ENCODE measurements at places on chromosomes 11 and 22. TPM values are rescaled to one million over a fixed set of nuclear protein-coding genes. Genes with fewer than 3 reads are reported as not detected.

The MYBPC3 gene
- total RNA-seq: 0.86 TPM

The TLCD5 gene
- total RNA-seq: 3.5 TPM

The ACTN3 gene
- total RNA-seq: 0.24 TPM

The UPK3A gene
- not detected for total RNA-seq

The PHOX2A gene
- not detected for total RNA-seq

DNA sequence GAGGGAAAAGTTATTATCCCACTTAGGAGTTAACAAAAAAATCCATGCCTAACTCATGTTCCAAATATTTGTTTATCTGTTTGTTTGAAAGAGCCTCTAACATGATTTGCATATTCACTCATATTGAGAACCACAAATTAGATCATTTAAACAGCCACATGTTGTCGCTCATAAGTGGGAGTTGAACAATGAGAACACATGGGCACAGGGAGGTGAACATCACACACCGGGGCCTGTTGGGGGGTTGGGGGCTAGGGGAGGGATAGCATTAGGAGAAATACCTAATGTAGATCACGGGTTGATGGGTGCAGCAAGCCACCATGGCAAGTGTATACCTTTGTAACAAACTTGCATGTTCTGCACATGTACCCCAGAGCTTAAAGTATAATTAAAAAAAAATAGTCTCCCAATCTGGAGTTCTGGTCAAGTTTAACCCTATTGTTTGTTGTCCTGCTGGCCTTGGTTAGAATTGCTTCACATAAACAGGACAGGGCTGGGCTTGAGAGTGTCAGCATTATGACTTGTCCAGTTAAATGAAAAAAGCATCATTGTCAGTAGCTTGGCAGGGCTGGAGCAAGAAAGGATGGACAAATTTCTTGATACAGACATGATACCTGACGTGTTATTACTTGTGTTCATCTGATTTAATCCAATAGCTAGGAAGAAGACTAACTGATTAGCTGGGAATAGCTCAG lies 57.8 kb upstream of the PSMA1 start:
- no peak for DNase-seq

DNA sequence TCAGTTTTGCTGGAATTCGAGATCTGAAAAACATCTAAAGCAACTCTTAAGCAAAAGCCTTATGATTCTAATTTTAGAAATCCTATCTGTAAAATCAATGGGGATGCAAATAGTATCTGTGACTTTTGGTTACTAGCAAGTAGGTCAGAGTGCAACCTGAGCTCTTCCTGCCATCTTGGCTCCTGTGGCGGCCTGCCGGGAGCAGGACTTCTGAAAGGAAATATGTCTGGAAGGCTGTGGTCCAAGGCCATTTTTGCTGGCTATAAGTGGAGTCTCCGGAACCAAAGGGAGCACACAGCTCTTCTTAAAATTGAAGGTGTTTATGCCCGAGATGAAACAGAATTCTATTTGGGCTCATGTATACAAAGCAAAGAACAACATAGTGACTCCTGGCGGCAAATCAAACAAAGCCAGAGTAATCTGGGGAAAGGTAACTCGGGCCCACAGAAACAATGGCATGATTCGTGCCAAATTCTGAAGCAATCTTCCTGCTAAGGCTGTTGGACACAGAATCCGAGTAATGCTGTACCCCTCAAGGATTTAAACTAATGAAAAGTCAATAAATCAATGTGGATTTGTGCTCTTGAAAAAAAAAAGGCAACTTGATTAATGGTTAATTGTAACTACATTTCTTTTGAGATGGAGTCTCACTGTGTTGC lies 1.7 kb downstream of the SAMM50 start:
- DNase-seq: no peak

GRCh38 chr11:942823-943222 lies 17.2 kb downstream of the AP2A2 start:
- no peak for DNase-seq

DNA sequence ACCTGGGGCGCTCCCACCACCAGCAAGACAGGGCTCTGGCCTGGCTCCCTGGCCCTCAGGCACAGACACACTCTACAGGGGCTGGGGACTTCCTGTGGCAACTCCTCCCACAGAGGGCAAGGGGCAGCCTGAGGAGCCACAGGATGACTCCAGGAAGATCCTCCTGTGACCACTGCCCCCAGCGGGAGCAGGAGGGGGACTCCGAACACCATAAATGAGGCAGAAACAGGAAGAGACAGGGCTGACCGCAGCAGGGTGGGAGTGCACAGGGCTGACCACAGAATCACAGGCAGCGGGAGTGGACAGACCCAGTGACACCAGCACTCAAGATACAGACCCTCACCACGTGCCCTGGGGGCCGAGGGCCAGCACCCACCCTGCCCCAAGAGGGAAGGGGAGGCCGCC lies 10.8 kb downstream of the ARAP1 start:
- peak; percentile 79 for DNase-seq

GRCh38 chr11:122050021-122050690 lies 65.9 kb downstream of the BLID start:
- DNase-seq: no peak

DNA sequence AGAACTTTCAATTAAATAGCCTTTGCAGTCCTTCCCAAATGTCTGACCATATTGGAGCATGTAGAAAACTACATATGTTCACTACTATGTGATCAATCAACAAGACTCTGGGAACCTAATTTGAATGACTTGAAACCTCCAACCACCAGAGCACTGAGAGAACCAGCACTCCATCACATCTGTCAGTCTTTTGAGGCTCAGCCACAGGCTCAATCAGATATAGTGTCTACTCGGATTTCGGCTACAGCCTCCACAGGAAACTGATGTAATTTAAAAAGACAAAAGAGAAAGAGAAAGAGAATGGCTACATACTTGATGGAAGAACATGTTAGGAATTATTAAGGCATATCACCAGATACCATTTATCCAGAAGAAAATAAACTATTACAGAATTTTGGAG lies 859.0 kb downstream of the FAM181B start:
- DNase-seq: no peak

DNA sequence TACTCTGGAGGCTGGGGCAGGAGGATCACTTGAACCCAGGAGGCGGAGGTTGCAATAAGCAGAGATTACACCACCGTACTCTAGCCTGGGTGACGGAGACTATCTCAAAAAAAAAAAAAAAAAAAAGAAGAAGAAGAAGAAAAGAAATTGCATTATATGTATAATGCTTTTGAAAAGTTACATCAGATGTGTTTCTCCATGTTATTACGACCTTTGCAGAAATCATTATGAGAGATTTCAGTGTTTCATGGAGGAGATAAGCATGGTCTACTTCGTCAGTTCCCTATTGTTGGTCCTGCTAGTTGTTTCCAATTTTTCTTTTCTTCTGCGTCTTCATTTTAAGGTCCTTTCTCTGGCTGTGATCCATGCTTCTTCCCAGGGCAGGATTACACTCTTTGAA lies 3.0 kb downstream of the MIAT start:
- DNase-seq: no peak

GRCh38 chr11:66371627-66372415 lies at the start of gene SLC29A2:
Gene SLC29A2 (minus strand): TSS chr11:66371760. CDS start chr11:66371591, 169 bp downstream.
- peak; percentile 92 for DNase-seq

DNA sequence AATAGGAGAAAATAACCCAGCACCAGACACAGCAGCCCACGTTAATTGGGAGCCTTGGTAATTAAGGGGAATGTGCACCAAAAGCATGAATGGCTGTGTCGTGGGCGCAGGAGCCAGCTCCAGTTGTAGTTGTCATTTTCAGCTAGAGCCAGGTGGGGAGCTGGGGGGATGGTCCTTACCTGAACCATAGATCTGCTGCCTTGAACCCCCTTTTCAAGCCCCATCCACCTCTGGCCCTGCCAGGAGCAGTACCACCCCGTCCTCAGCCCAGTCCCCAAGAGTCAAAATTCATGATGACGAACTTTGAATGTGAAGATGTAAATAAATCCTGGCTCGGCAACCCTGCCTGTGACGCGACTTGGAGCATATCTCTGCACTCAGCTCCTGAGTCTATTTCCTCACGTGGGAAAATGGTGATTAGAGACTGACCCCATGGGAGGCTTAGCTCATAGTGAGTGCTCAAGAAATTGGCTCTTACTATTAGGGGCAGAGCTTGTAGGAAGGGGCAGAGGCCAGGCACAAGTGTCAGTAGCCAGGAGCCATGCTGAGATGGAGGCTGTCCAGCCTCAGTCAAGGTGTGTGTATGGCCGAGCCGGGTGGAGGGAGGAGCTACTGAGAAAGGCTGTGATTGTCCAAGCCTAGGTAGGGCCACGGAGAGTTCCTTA lies 794 bp upstream of the FXYD6 start:
- DNase-seq: no peak

GRCh38 chr22:42315392-42315756 lies 44.9 kb upstream of the TCF20 start:
- no peak for DNase-seq

Measured in lower lobe of right lung (tissue), 2 donors.